ENCODE measurements at places on chromosomes 12 and 14.
A peak's percentile ranks its signal among the peaks of the same experiment; 100 is the strongest.

DNA sequence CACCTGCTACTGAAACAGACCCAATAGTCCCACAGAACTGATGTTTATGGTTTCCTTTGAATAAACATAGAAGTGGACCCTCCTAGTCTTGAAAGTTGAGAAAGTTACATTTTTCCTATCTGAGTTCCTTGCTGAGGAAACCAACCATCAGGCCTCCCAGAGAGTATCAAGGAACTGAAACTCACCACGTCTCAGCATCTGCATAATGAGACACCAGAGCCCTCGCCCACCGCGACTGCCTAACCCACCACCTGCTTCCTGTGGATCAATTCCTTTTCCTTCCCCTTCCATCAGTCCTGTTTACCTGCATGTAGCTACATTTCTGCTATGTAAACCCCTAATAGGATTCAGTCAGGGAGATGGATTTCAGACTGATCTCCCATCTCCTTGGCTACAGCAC, 443.2 kb upstream of the TMEM132C start:
- DNase-seq: no peak

GRCh38 chr12:4214877-4215228, 58.7 kb upstream of the CCND2 start:
- no peak for DNase-seq

DNA sequence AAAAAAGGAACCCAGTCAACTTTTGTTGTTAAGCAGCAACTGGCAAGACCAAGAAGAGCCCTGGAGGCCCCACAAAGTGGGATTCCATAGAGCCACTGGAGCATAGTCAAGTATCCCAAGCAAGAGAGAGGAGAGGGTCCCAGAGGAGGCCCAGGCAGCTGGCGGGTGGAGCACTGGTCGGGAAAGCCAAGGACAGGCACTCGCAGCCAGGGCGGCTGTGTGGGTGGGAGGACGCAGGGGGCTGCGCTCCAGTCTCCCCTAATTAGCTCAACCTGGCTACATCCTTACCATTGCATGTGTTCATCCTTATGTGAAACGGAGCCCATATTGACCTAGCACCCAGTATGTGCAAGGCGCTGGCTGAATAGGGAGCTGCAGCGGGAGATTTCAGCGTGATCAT, 18.3 kb upstream of the ZFP36L1 start:
- DNase-seq: no peak

DNA sequence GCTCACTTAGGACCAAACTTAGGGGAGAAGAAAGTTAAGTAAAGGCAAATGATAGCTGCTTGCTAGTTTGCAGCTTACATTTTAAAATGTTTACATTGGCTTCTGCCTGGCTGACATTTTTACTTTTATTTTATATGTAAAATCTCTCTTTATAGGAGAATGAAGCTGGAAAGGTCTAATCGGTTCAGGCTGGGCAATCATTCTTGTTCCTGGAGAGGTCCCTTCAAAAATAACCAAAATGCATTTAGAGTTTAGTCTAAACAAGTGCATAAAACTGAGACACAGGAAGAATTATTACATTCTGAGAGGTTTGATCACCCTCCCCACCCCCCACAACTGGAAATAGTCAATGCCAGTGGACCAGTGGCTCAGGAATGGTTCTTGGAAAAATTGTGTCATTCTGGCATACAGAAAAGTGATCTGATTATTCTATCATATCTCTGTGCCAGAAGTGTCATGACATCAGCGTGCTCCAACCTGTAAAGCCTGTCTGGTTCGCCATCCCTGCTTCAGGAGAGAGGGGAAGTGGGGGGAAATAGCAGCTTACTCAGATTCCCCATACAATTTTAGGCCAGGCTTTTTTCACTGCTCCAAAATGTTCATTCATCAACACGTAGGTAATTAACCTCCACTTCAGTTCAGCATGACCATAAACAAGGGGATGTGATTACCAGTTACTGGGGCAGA, 4.2 kb downstream of the PRICKLE1 start:
- DNase-seq: no peak

DNA sequence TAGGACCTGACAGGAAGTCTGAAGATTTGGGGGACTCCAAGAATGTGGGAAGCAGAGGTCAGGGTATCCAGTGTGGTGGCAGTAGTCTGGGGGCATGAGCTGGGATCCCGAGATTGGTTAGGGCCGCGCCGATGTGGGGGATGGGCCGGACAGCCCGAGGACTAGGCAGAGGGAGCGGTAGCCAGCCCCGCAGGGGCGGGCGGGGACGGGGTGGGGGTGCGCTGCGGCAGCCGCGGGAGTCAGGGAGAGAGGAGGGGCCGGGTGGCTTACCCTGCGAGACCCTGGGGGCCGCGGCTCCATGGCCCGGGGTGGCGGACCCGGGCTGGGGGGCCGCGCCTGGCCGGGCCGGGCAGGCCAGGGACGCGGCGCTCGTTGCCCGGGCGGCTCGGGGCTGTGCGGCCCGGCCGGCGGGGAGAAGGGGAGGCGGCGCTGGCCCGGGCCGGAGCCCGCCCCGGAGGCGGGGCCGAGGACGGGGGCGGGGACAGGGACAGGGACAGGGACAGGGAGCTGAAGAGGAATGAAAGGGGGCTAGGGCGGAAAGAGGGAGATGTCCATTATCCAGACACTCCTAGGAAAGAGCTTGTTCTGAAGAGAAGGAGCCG, 5.6 kb downstream of the ZNF385A start:
- peak; percentile 100 for DNase-seq

GRCh38 chr14:64422756-64423155, 34.6 kb downstream of the MTHFD1 start:
- no peak for DNase-seq

GRCh38 chr12:116975779-116976393, 65.1 kb downstream of the FBXW8 start:
- no peak for DNase-seq

- no peak for DNase-seq
These were observed 32.4 kb downstream of the ABCD2 start for GRCh38 chr12:39587225-39587624.

DNA sequence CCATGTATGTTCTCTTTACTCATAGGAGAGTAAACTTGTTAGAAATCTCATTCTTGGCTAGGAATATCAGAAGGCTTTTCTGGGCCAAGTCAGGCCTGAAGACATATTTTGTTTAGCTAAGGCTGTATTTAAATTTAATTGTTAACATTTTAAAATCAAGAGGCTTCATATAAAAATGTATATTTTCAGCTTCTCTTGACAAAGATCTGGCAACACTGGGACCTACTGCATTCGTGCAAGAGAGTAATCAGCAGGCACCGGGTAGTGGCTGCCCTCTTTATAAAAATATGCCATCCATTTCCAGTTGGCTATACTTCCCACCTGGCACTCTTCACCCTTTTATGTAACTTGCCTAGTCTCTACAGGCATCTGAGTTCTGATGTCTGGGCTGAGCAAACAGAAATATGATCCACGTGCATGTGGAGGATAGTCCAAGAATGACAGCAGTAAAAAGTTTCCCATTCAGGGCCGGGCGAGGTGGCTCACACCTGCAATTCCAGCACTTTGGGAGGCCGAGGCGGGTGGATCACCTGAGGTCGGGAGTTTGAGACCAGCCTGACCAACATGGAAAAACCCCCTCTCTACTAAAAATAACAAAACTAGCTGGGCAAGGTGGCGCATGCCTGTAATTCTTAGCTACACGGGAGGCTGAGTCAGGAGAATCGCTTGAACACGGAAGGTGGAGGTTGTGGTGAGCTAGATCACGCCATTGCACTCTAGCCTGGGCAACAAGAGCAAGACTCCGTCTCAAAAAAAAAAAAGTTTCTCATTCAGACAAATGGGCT, 2.0 kb upstream of the SOS2 start:
- no peak for DNase-seq

DNA sequence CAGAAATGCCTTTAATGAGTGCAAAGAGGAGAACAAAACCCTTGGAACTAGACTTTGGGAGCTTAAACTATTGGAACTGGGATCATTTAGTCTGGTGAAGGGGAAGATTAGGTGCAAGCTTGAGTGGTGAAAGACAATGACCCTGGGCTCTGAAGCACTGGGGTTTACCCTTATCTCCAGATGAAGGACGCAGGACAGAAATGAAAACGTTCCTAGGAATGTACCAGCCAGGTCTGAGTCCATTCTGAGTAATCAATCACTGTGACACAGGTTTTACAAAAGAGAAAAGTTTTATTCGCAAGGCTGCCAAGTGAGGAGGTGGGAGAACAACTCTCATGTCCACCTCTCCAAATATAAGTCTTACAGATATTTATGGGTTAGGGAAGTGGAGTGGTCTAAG, 249.1 kb downstream of the LRIG3 start:
- DNase-seq: no peak

- no peak for DNase-seq
These were observed 392.3 kb downstream of the PAWR start for GRCh38 chr12:79298506-79298905.

DNA sequence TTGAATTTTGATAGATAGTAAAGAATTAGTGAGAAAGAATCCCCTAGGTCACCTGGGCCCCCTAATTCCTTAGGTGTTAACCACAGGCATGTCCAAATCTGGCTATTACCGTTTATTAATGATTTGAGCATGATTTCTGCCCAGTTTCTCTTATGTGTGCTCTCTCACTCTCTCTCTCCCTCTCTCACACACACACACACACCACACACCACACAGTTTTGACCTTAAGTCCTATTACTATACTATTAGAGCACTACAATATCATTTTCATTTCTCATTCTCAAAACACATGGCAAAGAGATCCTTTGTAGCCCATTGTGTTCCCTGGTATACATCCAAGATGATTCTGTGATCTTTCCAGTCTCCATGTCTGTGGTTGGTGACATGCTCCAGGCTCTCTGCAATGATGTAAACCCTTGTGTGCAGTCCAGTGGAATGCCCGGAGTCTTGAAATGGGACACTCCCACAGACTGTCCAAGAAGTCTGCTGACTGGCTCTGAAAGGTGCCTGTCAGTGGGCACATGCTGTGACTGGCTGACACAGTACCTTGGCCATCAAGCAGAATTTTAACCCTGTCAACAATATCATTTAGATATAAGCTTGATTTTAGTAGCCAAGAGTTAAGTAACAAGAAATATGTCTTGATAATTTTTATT, 96.2 kb downstream of the FIGNL2 start:
- DNase-seq: peak; percentile 100

DNA sequence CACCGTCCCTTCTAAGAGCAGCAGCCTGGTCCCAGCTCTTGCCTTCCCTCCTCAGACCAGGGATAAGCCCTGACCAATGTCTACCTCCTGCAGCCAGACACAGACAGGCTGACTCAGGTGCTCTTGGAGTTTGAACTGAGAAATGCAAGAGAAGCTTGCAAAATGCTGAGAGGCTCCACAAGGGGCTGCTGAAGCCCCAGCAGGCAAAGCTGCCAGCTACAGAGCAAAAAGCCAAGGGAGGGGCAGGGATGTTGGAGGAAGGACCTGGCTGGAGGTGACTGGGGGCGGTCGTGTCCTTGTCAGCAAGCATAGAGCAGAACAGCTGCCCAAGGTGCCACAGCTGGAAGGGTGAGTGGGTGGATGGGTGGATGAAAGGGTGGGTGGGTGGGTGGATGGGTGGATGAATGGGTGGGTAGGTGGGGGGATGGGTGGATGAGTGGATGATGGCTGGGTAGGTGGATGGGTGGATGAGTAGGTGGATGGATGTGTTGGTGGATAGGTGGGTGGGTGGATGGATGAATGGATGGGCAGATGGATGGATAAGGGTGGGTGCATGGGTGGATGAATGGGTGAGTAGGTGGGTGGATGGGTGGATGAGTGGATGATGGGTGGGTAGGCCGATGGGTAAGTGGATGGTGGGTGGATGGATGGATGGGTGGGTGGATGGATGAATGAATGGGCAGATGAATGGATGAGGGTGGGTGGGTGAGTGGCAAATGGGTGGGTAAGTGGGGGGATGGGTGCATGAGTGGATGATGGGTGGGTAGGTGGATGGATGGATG, 4.0 kb upstream of the INF2 start:
- DNase-seq: no peak

DNA sequence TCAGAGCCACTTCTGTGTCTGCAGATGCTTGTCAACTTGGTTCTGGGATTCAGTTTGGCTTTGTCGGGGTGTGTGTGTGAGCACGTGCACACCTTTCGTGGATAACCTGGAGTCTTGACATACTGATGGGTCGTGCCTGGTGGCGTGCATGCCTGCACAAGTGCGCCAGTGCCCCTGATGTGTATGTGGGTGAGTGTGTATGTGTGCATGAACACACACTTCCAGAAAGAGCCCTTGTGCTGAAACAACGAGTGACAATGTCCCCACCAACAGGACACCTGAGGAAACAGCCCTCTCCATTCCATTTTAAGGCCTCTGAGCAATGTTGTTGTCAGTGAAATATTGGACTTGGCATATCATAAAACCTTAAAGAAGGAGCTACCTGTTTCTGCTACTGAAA, 53.9 kb downstream of the SMUG1 start:
- no peak for DNase-seq

GRCh38 chr14:76829650-76830421, 3.6 kb downstream of the LRRC74A start:
- DNase-seq: no peak

DNA sequence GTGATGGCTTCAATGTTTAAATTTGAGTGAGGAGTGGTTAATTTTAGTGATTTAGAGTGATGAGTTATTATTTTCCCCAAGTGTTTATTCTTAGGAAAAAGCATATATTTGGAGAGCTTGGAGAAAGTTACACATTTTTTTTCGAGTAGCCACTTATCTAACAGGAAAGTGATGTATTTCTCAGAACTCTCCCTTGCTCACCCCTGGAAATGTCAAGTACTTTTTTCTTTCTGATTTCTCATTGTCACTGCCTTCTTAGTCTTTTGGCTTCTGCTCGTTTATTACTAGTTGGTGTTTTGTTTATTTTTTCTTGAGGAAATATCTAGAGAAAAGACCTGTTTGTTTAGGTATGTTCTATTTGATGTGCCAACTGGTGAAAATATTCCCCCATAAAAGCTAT, 58.8 kb downstream of the AEBP2 start:
- DNase-seq: no peak

GRCh38 chr14:24234095-24235005, 1.6 kb downstream of the GMPR2 start:
- DNase-seq: no peak

DNA sequence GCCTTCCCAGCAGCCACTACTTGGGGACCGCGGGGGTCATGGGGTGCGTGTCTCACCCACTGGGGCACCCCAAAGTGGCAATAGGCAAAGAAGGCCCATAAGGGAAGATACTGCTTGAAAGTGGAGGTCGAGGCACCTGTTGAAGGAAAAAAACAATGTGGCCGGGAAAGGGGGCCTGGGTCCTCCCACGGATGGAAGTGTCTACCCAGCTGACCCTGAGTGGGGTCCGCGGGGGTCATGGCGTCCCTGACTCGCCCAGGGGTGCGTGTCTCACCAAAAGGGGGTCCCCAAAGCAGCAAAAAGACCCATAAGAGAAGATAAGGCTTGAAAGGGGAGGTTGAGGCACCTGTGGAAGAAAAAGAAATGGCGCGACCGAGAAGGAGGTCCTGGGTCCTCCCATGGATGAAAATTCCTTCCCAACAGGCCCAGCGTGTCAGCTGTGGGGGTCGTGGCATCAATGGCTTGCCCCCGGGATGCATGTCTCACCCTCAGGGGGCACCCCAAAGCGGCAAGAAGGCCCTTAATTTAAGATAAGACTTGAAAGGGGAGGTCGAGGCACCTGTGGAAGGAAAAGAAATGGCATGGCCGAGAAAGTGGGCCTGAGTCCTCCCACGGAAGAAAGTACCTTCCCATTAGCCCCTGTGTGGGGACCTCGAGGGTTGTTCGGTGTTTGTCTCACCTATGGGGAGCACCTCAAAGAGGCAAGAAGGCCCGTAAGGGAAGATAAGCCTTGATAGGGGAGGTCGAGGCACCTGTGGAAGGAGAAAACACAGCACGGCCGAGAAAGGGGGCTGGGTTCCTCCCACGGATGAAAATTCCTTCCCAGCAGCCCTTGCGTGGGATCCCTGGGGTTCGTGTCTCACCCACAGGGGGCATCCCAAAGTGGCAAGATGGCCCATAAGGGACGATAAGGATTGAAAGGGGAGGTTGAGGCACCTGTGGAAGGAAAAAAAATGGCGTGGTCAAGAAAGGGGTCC, 266.0 kb downstream of the ALG10 start:
- DNase-seq: no peak
